ENCODE measurements at places on chromosomes 2 and 18.

DNA sequence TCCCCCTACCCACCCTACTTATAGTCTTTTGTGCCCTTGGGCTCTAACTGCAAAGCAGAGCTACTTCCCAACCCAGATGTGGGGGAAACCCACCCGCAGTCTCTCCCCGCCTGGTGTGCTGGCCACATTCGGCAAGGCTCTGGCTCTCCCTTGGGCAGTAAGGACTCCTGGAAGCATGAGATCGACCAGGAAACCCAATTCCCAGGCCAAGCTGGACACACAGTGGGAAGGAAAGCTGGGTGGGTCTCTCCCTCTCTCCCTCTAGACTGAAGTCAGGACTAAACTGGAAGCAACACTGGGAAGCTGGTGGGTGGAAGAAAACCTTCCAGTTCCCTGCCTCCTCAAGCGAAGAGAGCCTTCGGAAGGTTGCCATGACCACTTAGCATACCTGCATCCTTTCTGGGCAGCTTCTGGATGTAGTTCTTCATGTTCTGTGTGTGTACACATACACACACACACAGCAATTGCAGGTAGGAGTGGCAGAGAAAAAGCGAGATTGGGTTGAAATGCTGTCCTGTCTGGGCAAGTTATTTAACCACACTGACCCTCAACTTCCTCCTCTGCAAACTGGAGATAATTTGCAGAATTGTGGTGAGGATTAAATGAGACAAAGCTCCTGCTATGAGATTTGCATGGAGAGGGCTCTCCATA lies 33.9 kb downstream of the ZBTB7C start:
- DNase-seq: no peak

DNA sequence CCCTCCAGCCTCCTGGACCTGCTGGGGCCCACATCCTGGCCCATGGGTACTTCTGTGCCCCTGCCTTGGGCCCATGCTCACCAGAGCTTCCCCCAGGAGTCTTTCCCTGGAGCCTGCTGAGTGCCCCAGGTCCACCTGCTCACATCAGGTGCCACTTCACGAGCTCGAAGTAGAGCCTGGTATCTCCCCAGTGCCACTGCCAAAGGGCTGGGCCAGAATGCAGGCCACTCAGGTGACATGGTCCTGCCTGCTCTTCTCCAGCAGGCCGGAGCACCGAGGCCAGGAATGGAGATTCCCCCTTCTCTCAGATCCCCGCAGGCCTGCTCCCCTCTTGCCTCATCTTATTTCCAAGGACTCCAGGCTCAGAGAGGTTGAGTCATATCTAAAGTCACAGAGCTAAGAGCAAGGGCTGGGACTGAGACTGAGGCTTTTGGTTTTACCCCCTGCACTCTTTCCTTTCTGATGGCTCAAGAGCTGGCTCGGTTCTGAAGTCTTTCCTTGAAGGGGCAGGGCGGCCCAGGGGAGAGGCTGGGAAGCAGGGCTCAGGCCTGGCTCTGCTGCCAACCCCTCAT lies 79.2 kb downstream of the HS1BP3 start:
- DNase-seq: no peak

- no peak for DNase-seq
Measured at GRCh38 chr2:16156411-16156810, 216.1 kb downstream of the MYCN start.

DNA sequence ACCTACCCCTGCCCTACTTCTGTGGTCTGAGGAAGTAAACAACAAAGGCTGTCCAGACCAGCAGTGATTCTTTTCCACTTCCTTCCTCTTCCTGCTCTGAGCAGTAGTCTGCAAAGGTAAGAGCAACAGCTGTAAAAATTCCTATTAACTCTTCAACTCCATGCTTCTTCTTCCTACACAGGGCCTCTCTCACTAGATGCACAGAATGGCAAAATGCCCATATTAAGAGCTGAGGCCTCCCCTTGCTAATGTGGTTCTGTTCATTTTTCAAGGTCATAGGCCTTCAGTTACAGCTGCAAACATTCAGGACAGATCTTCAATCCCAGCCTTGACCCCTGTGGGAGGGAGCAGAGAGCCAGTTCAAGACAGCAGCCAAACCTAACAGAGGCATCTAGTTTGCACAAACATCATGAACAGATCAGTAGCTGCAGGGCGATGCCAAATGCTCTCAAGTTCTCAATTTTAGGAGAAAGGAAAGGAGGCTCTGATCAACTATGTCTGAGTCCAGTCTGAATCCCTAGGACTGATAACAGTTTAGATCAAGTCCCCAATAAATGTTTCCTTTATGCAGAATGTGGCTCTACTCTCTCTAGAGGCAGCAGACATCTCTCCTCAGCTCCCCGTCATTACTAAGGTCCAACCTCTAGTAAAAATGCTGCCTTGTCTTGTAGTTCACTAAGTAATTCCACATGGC lies 20.9 kb downstream of the SLC40A1 start:
- no peak for DNase-seq

DNA sequence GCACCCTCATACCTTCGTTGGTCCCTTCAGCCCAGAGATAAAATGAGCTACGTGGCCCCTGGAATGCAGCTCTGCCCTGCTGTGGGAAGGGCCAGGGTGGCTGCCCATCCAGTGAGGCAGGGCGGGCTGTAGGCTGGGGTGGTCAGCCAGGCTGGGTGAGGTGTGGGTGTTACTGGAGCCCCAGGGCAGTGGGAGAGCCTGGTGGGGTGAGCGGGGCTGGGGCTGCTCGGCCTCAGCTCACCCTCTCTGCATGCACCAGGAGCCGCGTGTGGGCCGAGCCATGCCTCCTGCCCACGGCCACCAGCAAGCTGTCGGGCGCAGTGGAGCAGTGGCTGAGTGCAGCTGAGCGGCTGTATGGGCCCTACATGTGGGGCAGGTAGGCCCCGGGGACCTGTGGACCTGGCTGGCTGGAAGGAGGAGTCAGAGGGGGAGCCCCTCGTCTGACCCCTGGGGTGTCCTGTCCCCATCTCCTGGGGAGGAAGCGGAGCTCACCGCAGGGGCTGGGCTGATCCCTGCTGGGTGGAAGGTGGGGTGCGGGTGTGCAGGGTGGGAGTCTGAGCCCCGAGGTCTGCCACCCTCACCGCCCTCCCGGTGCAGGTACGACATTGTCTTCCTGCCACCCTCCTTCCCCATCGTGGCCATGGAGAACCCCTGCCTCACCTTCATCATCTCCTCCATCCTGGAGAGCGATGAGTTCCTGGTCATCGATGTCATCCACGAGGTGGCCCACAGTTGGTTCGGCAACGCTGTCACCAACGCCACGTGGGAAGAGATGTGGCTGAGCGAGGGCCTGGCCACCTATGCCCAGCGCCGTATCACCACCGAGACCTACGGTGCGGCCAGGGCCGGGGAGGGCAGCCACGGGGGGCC lies 5.5 kb downstream of the RNPEPL1 start:
- DNase-seq: no peak

GRCh38 chr2:211228559-211228958 lies 672.2 kb downstream of the CPS1 start:
- DNase-seq: no peak

- no peak for DNase-seq
Measured at GRCh38 chr18:38052879-38053590, 487.4 kb upstream of the CELF4 start.

GRCh38 chr2:105544591-105545377 lies 145.9 kb upstream of the FHL2 start:
- DNase-seq: no peak

GRCh38 chr2:128808462-128809258 lies 490.0 kb upstream of the HS6ST1 start:
- no peak for DNase-seq

DNA sequence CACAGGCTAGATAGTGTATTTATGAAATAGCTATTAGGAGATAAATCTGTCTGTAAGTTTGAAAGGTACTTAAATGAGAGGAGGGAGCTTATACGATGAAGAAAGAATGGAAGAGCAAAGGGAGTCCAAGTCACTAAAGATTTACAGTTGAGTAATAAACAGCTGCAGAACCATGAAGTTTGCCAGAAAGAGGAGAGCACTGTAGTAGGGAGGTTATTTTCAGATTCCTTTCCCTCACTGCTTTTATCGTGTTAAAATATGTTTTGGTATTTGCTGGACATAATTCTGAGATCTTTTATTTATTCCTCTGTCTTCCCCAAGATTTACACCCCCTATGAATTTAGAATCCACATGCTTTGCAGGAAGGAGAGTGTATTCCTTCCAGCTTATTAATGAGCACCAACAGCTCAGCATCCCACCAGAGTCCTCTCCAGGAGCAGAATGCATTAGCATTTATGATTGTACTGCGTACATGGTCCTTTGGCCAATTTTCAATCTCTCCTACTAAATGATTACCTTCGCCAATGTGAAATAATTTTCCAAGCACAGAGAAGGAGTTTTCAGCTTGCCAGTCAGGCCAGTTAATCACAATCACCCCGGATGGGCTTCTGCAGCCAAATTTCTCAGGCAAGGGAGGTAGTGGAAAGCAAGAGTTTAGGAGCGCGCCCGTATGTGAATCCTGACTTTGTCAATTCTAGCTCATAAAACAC lies 297.0 kb downstream of the NBAS start:
- DNase-seq: no peak
